Activated CD4-positive, CD25-positive, alpha-beta regulatory T cell treated with anti-CD3 and anti-CD28 coated beads, Interleukin-2, amount 50 U/mL, for 24 hours (primary cell): ENCODE measurements at places on chromosomes 1 and 21.

- no peak for ATAC-seq
These were observed 14.0 kb upstream of the ETV3L start for GRCh38 chr1:157113631-157114030.

GRCh38 chr1:83097715-83098114 is 901.2 kb downstream of the TTLL7 start:
- ATAC-seq: no peak

DNA sequence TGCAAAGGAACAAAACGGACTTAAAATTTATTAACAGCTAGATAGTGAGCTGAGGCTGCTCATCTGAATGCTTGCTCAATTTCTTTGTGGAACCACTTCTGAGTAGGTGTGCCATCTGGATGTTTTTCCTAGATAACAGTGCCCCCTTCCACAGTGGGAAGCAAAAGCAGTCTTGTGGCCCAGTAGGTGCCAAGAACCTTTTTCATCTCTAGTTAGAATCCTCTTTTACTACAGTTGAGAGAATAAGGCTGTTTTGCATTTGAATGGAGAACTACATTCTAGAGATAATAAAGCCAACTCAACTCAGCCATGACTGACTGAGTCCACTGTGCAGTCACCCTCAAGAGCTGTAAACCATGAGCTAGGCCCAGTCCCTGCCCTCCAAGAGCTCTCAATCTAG is 13.3 kb downstream of the F3 start:
- ATAC-seq: no peak

DNA sequence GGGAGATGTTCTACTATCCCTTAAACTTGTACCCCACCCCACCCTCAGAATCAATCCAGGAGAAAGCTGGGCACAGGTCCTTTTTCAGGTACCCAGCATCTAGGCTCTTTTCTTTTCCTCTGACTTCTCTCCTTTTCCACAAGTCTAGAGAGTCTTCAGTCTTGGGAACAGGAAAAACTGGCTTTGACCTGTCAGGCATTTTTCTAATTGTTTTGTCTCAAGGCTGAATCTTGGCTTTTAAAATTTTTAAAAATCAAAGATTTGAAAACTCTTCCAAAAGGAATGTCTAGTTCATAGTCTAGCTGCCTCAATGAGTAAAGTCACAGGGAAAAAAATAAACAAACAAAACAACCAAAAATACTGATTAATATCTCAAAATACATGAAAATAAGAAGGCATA is 161.5 kb downstream of the HFM1 start:
- no peak for ATAC-seq

DNA sequence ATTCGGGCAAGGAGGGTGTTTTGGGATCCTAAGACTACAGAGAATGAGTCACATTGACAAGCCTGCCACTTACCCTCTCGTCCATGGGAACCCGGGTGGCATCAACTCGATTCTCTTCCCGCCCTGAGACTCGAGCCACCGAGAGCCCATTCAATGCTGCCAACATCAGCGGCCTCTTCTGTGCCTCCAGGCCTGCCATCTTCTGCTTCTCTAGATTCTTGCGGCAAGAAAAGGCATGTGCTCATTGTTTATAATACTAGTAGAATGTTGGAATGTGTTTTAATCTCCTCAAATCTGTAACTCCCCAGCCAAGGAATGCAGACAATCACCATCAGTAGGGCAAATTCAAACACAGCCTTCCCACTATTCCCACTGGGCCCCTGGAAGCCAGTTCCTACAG is 96.9 kb downstream of the SMYD2 start:
- no peak for ATAC-seq

DNA sequence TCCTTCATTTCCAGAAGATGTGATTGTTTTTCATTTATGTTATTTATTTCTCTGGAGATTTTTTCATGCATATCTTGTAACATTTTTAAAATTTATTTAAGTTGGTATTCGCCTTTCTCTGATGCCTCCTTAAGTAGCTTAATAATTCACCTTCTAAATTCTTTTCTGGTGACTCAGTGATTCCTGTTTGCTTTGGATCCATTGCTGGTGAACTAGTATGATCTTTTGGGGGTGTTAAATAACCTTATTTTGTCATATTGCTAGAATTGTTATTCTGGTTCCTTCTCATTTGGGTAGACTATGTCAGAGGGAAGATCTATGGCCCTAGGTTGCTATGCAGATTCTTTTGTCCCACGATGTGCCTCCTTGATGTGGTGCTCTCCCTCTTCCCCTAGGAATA is 1347.2 kb upstream of the B3GALT2 start:
- no peak for ATAC-seq

DNA sequence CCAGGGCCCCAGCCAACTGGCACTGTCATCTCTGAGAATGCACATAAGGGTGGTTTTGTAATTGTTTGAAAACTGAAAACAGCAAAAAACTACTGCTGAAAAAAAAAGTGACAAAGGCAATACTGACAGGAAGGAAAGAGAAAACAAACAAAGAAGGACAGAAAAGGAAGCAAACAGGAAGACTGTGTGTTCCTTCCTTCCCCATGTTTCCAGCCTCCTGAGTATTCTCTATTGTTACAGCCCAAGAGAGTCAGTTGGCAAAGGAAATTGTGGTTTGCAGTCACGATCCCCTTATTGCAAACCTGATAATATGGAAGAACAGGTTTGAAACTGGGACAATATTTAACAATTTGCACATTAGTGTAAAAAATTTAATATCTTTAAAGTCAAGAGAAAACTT is 1177.6 kb downstream of the PLA2G4A start:
- no peak for ATAC-seq

DNA sequence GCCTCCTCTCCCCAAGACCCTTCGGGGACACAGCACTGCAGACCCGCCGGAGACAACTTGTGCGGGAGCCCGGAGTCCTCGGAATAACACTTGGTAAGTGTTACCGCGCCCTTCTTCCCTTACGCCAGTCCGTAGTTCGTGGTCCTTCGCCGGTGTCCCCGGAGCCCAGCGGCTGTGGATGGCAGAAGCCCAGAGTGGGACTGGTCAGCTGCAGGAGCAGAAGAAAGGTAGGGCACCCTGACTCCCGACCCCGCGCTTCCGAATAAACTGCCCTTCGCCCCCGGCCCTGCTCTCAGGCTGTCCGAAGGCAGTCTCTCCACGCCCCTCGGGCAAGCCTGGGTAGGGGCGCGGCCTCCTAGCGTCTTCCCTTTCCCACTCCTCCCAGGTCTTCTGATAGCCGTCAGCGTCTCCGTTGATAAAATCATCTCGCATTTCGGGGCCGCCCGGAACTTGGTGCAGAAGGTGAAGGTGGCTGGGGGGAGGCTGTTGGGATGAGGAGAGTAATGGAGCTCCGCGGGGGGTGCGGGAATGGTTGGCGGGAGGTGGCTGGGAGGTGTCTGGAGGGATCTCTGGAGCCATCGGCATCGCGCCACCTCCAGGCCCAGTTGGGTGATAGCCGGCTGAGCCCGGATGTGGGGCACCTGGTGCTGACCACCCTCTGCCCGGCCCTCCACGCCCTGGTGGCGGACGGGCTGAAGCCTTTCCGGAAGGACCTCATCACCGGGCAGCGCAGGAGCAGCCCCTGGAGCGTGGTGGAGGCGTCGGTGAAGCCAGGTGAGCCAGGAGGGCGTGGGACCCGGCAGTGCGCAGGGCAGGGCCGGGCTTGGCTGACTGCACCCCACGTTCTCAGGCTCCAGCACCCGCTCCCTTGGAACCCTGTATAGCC is 4.3 kb downstream of the RUSC1 start:
- no peak for ATAC-seq

DNA sequence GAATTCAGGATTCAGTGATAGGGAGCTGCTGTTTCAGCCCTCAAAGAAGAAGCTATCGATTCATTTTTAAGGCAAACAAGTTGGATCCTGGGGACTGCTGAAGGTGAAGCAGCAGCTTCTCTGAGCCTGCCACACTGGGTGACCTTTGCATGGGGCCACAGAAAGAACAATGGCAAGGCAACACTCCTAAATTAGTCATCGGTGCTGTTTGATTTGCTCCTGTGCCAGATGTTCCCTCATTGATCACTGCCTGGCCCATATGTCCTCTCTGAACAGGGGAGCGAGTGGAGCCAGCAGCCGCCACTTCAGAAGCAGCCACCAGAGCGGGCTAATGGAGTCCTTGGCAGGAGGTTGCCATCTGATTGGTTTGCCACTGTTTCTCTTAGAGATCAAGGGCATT is 391.5 kb downstream of the NTNG1 start:
- ATAC-seq: no peak

- no peak for ATAC-seq
These were observed 39.5 kb downstream of the COQ8A start for GRCh38 chr1:226979517-226980121.

- ATAC-seq: no peak
These were observed 20.2 kb upstream of the SLC19A1 start for GRCh38 chr21:45562402-45562801.

DNA sequence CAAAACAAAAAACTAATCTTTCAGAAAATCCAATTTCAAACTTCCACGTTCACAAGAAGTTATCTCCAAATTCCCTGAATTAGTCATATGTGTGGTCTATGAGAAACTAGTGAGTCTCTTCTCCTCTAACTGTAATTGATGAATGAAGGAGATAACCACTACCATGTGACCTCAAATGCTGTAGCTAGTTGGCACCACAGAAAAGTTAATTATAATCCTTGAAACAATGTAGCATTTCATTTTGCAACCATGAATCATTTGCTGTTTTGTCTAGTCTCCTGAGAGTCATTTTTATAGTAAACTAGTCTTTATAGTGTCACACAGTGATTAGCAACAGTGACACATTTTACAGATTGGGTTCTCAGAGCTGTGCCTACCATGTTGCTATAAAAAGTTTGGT is 287.5 kb downstream of the LRRIQ3 start:
- no peak for ATAC-seq

DNA sequence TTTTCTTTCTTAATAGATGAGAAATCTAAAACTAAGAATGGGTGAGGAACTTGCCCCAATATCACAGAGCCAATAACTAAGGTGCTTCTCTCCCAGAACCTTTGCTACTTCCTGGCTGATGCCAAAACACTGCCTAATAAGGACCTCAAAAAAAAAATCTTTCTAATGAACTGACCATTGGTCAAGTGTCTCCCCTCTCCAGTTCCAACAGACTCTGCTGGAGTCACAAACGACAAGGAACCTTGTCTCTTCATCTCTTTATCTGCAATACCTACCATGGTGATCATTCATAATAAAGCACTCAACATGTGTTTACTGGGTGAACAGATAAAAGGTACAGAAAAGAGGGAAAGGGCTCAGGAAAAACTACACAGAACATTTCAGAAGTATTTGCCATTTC is 197.4 kb downstream of the LTN1 start:
- ATAC-seq: no peak

- peak; percentile 85 for ATAC-seq
These were observed 72.5 kb downstream of the NDUFS5 start for GRCh38 chr1:39098546-39099250.

- ATAC-seq: no peak
These were observed 78.2 kb upstream of the ARHGAP29 start for GRCh38 chr1:94315552-94316116.

GRCh38 chr1:118698911-118699310 is 289.2 kb downstream of the TBX15 start:
- ATAC-seq: no peak

DNA sequence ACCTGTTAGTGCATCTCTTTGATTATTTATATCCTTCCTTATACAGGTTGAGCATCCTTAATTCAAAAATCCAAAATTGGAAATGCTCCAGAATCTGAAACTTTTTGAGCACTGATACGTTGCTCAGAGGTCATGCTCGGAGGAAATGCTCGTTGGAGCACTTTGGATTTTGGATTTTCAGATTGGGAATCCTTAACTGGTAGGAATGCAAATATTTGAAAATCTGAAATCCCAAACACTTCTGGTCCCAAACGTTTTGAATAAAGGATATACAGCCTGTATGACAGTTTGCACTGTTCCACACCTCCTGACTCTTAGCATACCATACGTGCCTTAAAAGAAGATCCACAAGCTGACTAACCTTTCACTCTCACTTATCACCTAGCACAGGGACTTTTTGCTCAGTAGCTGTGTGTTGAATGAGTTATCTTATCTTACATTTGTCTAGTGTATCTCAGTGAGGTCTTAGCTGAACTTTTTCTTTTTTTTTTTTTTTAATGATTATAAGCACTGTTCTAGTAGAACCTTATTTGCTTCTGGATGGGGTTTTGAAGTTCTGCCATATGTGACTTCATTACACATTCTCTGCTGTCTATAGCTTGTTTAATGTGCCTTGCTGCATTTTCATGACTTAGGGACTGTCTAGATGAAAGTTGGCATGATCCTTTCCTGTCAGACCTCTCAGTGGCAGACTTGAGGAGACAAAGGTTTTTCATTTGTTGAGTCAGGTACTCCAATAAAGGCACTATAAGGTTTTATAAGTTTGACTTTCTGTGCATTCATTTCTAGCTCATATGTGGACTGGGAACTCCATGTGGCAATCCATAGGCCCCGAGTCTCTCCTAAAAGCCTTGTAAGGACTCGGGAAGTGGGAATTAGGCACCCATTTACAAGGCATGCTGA is 21.6 kb downstream of the PTGFRN start:
- peak; percentile 86 for ATAC-seq

DNA sequence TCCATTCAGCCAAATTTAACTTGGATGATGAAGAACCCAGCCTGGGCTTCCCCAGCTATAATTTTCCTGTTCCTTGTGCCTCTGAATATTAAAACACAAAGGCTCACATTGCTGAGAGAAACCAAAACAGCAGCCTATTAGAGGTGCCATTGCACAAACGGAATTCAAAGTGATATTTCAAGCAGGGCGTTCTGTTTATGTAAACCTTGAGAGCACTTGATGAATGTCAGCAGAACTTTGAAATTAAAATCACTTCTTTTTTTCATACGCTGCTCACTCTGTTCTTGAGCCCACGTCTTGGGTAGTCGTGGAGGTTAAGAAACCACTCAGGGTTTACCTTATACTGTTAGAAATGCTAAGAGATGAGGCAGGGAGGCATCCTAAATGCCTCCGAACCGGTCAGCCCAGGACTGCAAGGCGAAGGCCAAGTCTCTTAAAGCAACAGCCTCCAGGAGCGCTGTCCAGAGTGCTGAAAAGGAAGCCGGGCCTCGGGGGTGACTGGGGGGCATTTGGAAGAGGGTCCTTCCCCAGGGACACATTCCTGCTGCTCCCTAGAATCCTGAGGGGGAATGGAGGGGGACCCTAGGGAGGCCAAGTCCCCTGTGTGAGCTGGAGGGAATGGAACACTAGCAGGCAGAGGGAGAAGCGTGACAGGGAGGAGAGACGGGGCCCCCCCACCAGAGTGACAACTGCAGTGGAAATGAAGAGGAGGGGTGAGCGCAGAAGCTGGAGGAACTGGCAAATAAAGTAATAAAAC is 154.8 kb upstream of the VAMP3 start:
- no peak for ATAC-seq

DNA sequence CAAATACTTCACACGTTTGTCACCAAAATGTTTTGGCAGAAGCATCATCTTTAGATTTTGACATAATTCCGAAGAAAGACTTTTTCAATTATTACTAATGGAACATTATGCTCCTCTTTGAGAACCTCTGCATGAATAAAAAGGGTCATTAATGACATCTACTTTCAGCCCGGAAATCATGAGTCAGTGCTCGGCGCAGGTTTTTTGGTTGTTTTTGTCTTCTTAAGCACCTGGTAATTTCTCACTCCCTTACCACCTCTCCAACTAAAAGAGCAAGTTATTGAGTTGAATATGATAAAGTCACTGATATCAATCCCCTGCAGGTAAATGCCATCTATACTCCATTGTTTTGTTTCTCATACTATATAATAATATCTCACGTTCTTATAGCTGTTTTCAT is 113.0 kb upstream of the PBX1 start:
- ATAC-seq: no peak

GRCh38 chr1:235588156-235588555 is 61.4 kb downstream of the GNG4 start:
- ATAC-seq: no peak
